ENCODE measurements at places on chromosomes 16 and 17. TPM values are rescaled to one million over a fixed set of nuclear protein-coding genes. Genes with fewer than 3 reads are reported as not detected.

Gene SOST
- total RNA-seq = not detected

Gene CX3CL1
- total RNA-seq = 0.16 TPM

Gene KRT20
- total RNA-seq = 0.44 TPM

Gene SDF2
- total RNA-seq = 45.7 TPM

Gene AURKB
- total RNA-seq = 104 TPM

Gene SLFN12L
- total RNA-seq = 0.09 TPM

Gene EXOSC6
- 29.0 TPM for total RNA-seq

Gene SALL1
- total RNA-seq = 0.07 TPM

Gene SHPK
- 14.9 TPM for total RNA-seq

Gene ZG16
- 0.04 TPM for total RNA-seq

Gene SPNS2
- total RNA-seq = not detected

Gene SYCE1L
- 2.7 TPM for total RNA-seq

Gene IKZF3
- 1.1 TPM for total RNA-seq

Gene NECAB2
- total RNA-seq = not detected

Gene SRL
- total RNA-seq = not detected

Gene NR1D1
- 6.6 TPM for total RNA-seq

Gene STX1B
- total RNA-seq = 2.5 TPM

Gene ALOX12
- total RNA-seq = 0.47 TPM

Gene SCRN2
- total RNA-seq = 28.8 TPM

Gene PIRT
- not detected for total RNA-seq

Gene ITGB3
- 0.92 TPM for total RNA-seq

Gene FBXL19
- total RNA-seq = 40.4 TPM

Gene SLC16A11
- total RNA-seq = not detected

Data from K562 (cell line).